H9 (cell line): ENCODE measurements at places on chromosomes 11 and 22. TPM values are rescaled to one million over a fixed set of nuclear protein-coding genes. Genes with fewer than 3 reads are reported as not detected.

RHOD gene
- 14.8 and 15.7 TPM in 2 replicates for total RNA-seq

ARHGAP1 gene
- 45.3 and 47.9 TPM in 2 replicates for total RNA-seq

SLC5A4 gene
- not detected in 2 replicates for total RNA-seq

CENATAC gene
- total RNA-seq, result 51.2 and 55.2 TPM in 2 replicates

KCNC1 gene
- 0.04 TPM in 1 of 2 replicates, not detected in the other for total RNA-seq

CALCA gene
- total RNA-seq, result 0.29 TPM in 1 of 2 replicates, not detected in the other

KCNJ4 gene
- 0.88 and 0.92 TPM in 2 replicates for total RNA-seq

DNA sequence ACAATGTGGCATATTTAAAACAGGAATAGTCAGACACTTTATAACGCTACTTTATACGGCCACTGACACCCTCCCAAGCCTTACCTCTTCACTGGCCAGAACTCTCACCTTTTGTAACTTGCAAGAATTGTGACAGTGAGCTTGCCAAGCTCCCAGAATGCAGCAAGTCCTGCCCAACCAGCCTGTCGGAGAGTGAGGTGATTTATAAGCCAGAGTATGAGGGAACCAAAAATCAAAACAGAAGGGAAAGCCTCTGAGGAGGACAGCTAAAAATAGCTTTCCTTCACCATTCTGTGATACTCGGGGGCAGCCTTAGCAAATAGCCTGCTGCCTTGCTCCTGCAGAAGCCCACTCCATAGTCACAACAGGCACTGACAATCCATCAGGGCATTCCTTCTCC is 229.7 kb downstream of the FAM76B start:
- no peaks in the 10 kb centered on the region for H3K36me3 ChIP-seq
- H3K27me3 ChIP-seq, result no peaks in the 10 kb centered on the region
- no peak overlapping the region for H3K4me3 ChIP-seq
- H3K4me1 ChIP-seq, result peaks cover 4% of the 10 kb centered on the region; the same call in 1 of the 2 replicates
- no peak for DNase-seq
- no peak overlapping the region for H3K27ac ChIP-seq

GRCh38 chr11:72429626-72430025 is 4.7 kb downstream of the CLPB start:
- peaks cover 5% of the 10 kb centered on the region; the same call in 2 of the 3 replicates for H3K36me3 ChIP-seq
- no peak overlapping the region for H3K27ac ChIP-seq
- no peak overlapping the region for H3K4me3 ChIP-seq
- no peak for DNase-seq

GRCh38 chr22:36461665-36462649 is 19.5 kb downstream of the TXN2 start:
- H3K27ac ChIP-seq, result no peak overlapping the region
- DNase-seq, result peak; percentile 81
- H3K36me3 ChIP-seq, result peaks cover 3% of the 10 kb centered on the region; the same call in 1 of the 2 replicates
- H3K4me3 ChIP-seq, result no peak overlapping the region
- H3K27me3 ChIP-seq, result no peaks in the 10 kb centered on the region

DNA sequence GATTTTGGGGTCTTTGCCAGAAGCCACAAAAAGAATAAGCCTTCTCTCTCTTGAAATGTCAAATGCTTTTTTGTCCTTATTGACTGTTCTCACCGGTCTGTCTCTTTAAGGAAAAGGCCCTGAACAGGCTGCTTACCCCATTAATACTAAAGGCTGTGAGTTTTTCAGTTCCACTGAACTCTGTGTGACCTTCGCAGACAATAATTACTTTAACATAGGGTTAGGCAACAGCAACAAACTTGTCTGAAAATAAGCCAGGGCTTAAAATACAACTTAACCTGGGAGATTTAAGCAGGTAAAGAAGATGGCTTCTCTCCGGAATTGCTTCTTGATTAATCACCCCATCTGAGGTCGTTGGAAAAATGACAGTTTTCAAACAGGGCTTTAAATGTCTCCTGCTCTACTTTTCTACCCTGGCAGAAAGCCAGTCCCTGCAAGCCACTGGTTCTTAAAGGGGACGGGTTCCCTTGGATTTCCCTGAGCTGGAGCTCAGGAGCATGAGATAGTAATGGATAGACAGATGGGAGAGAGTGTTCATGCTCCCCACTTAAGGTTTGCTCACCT is 69.4 kb downstream of the ARL14EP start:
- DNase-seq, result no peak
- H3K4me3 ChIP-seq, result no peak overlapping the region
- no peaks in the 10 kb centered on the region for H3K4me1 ChIP-seq
- H3K27ac ChIP-seq, result no peak overlapping the region
- no peaks in the 10 kb centered on the region for H3K27me3 ChIP-seq
- H3K36me3 ChIP-seq, result peaks cover 1% of the 10 kb centered on the region; the same call in 1 of the 2 replicates

DNA sequence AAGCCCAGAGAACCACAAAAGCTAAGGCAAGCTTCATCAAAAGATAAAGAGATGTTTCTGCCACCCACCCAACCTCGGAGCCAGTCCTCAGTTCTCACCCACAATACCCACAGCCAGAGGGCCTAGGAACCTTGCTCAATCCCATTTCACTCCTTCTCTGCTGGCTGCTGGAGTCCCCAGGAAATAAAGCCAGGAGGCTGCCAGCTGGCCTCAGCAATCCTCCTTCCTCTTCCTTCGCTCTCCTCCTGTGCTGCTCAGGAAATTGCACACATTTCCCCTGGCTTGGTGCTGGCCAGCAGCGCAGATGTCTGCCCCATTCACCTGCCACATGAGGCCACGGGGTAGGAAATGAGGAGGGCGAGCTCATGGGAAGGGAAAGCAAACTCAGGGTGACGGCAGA is 91.8 kb upstream of the LDLRAD3 start:
- no peaks in the 10 kb centered on the region for H3K27me3 ChIP-seq
- H3K4me1 ChIP-seq, result no peaks in the 10 kb centered on the region
- no peak overlapping the region for H3K4me3 ChIP-seq

DNA sequence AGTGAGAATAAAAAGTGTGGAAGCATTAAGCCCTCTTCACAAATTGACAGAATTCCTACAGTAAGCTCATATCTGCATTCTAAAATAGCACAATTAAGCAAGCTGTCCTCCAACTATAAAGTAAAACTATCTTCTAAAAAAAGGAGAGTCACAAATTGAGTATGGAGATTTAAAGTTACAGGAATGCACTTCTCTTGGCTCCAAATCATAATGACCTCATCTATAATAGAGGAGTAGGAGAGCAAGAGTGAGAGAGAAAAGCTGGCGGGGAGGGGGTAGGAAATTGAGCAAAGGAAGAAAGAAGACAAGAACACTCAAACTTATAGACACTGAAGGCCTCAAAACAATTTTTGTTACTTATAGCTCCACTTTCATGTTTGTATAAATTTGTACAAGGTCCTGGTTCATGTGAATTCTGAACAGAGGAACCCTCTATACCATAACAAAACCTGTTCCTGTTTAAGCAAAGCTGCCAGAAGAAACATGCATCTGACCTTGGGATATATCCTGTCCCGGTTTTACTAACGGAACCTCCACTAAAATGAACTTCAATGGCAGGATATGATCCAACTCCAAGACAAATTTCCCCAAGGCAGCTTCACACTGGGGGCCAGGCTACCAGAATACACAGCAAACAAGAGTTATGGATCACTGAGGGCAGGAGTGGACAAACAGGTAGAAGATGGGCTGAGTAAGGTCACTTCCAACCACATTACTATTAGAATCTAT is 37.2 kb downstream of the SLC35F2 start:
- no peaks in the 10 kb centered on the region for H3K4me1 ChIP-seq
- no peaks in the 10 kb centered on the region for H3K27me3 ChIP-seq
- H3K36me3 ChIP-seq, result no peaks in the 10 kb centered on the region
- no peak for DNase-seq

GRCh38 chr11:13126430-13126829 is 117.3 kb downstream of the RASSF10 start:
- peaks cover 2% of the 10 kb centered on the region; the same call in 1 of the 2 replicates for H3K4me1 ChIP-seq
- no peak overlapping the region for H3K4me3 ChIP-seq
- peaks cover 7% of the 10 kb centered on the region; the same call in 2 of the 3 replicates for H3K36me3 ChIP-seq
- no peak for DNase-seq
- no peaks in the 10 kb centered on the region for H3K27me3 ChIP-seq

GRCh38 chr11:94648789-94649188 is 81.6 kb downstream of the PIWIL4 start:
- H3K4me3 ChIP-seq, result no peak overlapping the region
- H3K4me1 ChIP-seq, result peaks cover 11% of the 10 kb centered on the region
- H3K27me3 ChIP-seq, result no peaks in the 10 kb centered on the region
- peaks cover 4% of the 10 kb centered on the region; the same call in 1 of the 2 replicates for H3K36me3 ChIP-seq
- no peak for DNase-seq

GRCh38 chr22:28884747-28885350 is 1.5 kb downstream of the ZNRF3 start:
- H3K4me3 ChIP-seq, result peak overlapping the region; percentile 89
- H3K4me1 ChIP-seq, result peaks cover 10% of the 10 kb centered on the region
- H3K36me3 ChIP-seq, result no peaks in the 10 kb centered on the region; the same call in 2 of the 3 replicates
- no peaks in the 10 kb centered on the region for H3K27me3 ChIP-seq
- no peak for DNase-seq

DNA sequence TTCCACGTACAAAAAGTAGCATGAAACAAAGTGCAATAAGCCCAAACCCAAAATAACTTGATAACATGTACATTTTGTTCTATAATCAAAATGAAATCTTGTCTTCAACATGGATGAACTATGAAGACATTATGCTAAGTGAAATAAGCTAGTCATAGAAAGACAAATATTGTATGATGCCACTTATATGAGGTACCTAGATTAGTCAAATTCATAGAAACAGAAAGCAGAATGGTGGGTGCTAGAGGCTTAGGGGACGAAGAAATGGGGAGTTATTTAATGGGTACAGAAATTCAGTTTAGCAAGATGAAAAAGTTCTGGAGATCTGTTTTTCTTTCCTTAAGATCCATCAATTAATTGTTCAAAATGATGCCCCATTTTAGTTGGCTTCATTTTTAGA is 7.5 kb downstream of the PGM2L1 start:
- no peak for DNase-seq
- no peaks in the 10 kb centered on the region; the same call in 1 of the 2 replicates for H3K36me3 ChIP-seq
- no peaks in the 10 kb centered on the region for H3K27me3 ChIP-seq
- H3K4me1 ChIP-seq, result no peaks in the 10 kb centered on the region; the same call in 1 of the 2 replicates
- no peak overlapping the region for H3K27ac ChIP-seq

DNA sequence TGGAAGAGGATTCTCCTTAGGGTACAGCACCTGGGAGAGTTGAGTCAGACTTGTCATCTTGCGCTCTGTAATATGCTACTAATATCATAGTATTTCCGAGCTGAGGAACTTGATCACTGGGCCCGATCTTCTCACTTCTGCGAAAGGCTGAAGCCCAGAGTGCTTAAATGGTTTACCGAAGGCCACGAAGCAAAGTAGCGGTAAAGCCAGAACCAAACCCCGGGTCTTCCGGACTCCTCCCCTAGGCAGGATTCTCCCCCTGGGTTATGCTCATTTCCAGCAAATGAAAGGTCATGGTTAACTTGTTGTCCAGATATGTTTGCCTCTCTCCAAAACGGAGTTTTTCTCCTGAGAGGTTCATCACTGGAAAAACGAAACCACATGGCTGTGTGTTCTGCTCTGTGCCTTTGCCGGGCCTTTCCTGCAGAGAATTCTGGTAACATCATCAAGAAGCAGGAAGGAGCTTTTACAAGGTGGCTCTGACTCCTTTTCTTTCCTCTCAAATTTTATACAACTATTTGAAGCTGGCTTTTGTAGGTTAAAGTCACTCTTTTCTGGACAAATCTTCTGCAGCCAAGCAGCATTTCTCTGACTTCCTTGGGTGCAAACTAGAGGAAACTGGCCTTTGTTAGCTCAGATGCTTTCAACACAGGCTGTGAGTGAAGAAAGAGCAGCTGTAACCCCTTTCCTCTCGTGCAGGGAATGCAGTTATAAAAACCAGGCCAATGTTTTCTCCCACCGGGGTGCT is 35.5 kb downstream of the UBASH3B start:
- no peak overlapping the region for H3K27ac ChIP-seq
- peaks cover 6% of the 10 kb centered on the region; the same call in 1 of the 2 replicates for H3K4me1 ChIP-seq
- peaks cover 1% of the 10 kb centered on the region; the same call in 1 of the 3 replicates for H3K36me3 ChIP-seq
- no peaks in the 10 kb centered on the region for H3K27me3 ChIP-seq
- DNase-seq, result no peak
